ENCODE measurements at places on chromosomes 2 and 18.

DNA sequence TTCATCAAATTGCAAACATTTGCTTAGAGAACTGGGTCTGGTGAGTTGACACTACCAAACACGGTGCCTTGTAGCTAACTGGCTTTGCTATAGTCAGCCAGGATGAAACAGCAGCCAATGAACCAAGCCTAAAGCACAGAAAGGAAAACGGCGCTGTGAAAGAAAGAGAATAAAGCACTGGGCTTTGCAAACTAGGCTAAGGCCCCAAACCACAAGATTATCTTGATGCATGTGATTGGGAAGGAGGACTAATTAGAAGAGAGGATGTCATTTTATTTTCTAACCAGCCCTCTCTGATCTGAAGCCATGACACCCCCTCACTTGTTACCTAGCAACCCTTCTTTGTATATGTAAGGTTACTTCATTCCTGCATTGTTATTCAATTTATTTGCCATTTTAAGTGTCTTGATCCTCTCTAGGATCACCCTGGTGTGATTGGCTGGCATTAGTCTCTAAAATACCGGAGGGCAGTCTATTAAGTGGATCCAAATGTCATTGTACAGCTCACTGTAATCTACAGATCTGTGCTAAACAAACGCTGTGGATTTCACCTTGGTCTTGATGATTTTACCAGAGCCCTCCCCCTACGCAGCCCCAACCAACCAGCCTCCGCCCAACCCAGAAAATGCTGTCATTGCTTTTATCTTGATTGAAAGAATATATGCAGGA lies 395.4 kb upstream of the ACVR2A start:
- no peak for DNase-seq

DNA sequence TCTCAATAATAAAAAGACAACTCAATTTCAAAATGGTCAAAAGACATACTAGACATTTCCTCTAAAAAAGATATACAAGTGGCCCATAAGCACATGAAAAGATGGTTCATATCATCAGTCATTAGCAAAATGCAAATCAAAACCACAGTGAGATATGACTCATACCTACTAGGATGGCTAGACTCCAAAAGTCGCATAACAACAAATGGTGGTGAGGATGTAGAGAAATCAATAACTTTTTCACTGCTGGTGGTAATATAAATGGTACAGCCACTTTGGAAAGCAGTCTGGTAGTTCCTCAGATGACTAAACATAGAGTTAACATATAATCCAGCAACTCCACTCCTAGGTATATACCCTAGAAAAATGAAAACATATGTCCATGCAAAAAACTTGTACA lies 242.3 kb upstream of the NOL4 start:
- DNase-seq, result no peak

DNA sequence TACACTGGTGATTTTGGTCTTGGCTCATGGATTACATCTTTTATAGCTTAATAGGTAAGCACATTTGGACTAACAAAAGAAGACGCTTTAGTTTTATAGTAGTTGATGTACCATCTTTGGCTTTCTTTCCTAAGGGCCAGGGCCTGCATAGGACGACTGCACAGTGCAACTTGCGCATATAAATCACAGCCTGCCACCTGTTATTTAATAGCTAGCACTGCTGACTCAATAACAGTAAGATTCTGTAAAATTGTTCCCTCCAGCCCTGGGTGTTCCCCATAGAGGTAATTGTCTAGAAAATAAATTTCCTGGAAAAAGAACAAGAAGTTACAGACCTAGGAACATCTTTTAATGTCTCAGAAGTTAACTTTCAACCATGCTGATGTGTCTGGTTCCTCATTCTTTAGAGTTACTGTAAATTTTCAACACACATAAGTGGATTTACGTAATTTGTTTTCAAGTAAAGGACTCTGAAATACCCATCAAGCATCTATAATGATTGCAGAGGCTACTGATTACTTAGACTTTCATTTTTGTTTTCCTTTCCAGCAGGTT lies 594.2 kb upstream of the NXPH2 start:
- DNase-seq, result no peak

DNA sequence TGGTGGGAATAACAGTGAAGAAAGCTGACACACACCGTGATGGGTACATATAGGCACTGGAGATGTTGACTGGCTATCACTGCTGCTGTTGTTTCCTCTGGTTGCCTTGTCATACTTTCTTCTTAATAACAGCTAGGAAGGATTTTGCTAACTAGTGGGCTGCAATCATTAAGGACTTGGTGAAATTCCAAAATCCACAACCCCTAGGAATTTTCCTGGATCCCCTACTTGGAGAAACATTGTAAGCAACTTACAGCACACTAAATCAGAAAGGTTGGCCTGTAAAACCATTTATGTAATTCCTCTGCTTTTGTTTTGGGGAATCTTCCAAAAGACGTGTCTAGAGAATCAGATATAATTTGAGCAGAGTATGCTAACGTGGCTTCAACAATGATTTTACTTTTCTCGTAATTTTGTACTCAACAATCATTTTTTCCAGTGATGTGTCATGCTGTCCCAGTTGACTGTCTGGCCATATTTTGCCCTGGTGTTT lies 8.0 kb upstream of the COL3A1 start:
- DNase-seq, result no peak

- DNase-seq, result no peak
These were observed 129.1 kb downstream of the DDX1 start for GRCh38 chr2:15720561-15721307.

DNA sequence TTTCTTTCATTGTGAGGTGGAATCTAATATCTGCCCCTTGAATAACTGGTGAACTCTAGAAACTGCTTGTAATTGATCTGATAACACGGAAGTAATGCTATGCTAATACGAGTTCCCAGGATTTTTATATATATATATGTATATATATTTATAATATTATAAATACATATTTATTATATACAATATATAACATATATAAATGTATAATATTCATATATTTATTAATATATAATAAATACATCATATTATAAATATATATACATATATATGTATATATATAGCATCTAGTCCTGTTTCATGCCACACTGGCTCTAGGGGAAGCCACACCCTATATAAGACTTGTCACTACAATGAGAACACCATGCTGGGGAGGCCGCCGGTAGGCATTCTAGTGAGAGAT lies 156.7 kb upstream of the CDH19 start:
- no peak for DNase-seq

DNA sequence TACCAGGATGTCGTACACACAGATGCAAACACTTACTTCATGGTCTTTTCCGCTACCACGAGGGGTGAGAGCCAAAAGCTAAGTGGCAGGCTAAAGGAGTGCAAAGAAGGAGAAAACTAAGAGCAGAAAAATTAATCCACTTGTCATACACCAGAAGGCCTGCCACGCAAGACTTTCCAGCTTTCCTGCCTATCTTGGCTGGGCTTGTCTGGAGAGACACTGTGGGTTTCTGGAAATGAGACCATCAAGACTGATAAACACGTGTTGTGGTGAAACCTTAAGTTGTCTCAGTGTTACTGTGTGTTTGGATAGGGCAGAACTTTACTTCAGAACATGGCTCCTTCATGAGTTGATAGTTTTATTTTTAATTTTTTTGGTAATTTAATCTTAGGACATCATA lies 175.6 kb downstream of the FMNL2 start:
- DNase-seq, result no peak

GRCh38 chr18:39648616-39649015 lies 2083.0 kb upstream of the CELF4 start:
- DNase-seq, result no peak

- no peak for DNase-seq
These were observed 4.2 kb upstream of the TWSG1 start for GRCh38 chr18:9330419-9330818.

DNA sequence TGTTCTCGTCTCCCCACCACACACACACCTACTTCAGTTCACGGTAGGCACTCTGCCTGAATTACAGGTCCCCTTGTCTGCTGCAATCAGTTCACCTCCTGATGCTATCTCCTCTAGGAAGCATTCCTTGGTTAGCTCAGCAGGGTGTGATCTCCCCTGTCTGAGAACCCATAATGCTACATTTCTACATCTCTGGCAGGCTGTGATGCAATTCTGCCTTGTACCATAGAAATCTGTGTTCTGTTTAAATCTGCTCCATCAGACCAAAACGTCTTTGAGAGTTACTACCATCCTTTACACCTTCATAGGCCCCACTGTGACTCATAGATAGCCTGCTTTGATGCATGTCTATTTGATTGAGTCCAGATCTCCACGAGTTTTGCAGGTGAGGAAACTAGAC lies 103.9 kb downstream of the TTC32 start:
- no peak for DNase-seq

DNA sequence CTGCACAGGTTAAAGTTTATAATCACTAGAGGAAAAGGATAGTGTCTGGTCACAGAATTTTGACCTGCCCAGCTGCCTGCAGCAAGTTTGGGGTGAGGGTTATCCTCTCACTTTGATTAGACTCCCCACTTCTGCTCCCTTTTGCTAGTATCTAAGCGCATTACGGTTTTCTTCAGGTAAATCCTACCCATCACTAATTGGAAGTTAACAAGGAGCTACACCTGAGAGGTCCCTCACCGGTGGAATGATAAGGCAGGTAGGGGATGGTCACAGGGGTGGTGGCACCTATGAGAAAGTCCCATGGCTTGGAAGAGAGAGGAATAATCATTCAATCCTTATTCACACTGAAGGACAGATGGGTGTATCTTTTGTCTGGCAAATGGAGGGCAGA lies 7.6 kb downstream of the BCL2 start:
- no peak for DNase-seq

DNA sequence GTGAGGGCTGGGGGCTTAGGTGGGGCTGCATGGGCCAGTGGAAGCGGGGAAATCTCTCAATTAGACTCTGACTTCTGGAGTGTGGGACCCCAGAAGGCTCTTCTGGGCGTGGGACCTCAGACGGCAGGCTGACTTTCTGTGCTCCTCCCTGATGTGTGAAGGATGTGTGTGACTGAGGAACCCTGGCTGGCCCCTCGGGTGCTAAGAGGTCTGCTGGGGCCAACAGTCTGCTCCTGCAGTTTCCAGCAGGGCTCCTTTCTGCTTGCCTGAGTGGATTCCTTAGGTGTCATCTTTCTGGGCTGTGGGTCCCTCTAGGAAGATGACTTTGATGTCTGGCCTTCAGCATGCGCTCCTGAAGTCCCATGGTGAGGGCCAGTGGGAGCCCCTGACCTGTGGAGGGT lies 167.5 kb downstream of the DYSF start:
- no peak for DNase-seq

DNA sequence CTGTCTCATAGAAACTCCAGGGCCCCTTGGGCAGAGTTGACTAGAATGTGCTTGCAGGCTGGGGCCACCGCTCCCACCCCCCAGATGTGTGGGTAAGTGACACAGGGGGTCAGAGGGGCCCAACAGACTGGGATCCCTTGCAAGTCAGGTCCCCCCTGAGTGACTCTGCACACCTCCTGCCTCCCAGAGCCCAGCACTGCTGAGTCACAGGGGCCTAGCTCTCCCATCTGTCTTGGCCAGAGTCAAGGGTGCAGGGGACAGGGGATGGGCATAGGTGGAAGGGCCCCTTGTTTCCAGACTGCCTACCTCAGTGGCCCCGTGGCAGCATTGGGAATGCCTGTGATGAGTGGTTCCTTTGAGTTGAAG lies 11.4 kb downstream of the SH2D6 start:
- DNase-seq, result no peak

DNA sequence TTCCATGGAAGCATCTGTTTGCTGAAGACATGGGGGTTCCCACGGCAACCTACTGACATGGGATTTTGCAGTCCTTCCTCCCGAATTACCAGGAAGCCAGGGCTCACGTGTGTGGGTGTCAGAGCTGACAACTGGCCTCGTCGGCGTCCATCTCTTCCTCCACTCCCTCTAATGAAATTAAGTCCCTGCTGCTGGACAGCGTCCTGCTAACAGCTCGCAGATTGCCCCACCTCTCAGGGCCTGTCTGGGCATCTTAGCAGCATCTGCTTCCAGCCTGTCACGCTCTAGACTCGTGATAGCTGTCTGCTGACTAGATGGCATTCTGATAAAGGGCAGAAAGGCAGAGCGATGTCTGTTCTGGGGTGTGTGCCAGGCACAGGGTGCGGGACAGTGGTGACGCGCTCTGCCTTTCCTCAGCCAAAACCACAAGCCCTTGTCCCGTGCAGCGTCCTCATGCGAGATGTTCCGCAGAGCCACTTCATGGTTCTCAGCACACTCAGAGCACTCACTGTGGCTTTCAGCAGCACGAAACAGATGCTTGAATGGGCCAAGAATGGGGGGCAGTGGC lies 161.1 kb downstream of the ARL4C start:
- DNase-seq, result no peak

- no peak for DNase-seq
These were observed 91.4 kb upstream of the LGALSL start for GRCh38 chr2:64362562-64363026.

GRCh38 chr2:219274361-219274921 lies 4.7 kb upstream of the DNAJB2 start:
- no peak for DNase-seq

DNA sequence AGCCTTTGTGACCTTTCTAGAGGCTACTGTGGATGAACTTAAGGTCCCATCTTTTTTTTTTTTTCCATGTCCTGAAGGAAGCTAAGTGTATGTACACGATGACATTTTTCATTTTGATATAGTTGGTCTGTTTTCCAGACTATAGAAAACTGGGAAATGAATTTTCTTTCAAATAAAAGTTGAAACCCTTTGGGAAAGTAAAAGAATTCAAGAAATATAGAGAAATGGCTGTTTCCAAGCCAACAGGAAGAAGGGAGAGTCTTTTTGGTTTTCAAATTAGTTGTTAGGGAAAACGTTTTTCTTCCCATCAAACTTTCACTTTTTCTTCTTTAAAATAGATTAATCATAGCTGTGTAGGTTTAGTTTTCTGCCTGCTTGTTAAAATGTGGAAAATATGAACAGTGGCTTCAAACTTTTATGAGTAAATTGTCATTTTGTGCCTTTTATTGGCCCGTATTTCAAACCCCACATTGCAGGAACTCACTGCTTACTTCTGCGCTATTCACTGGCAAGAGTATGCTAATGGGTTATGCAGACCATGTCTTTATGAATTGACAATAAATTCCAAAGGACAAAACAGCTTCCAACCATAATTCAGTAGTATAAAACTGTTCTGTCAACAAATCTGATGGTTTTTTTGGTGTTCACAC lies 27.7 kb upstream of the LYPD1 start:
- no peak for DNase-seq

- no peak for DNase-seq
These were observed 52.8 kb upstream of the PMAIP1 start for GRCh38 chr18:59846814-59847490.

GRCh38 chr2:182883451-182883850 lies 17.0 kb upstream of the FRZB start:
- no peak for DNase-seq

DNA sequence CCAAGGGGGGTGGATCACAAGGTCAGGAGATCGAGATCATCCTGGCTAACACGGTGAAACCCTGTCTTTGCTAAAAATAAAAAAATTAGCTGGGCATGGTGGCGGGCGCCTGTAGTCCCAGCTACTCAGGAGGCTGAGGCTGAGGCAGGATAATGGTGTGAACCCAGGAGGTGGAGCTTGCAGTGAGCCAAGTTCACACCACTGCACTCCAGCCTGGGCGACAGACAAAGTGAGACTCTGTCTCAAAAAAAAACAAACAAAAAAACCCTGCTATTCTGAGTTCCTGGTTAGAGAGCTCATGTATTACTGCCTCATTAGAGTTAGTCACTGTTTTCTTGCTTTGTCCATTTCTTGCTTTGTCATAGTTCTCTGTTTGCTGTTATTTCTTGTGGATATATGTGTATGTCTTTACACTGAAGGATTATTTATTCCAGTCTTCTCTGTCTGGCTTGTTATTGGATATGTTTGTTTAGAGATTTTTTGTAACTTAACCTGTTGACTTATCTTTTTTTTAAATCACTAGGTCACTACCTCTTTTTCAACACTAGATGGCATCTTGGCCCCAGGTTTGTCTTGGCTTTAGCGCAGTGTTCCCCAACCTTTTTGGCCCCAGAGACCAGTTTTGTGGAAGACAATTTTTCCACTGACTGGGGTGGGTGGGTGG lies 17.0 kb downstream of the TTLL4 start:
- no peak for DNase-seq

Measured in SHP77 treated with DMSO at 0.1 percent for 48 hours (cell line).